Fibroblast of skin of back (primary cell): ENCODE measurements at places on chromosomes 3 and 15.

- peak; percentile 22 for DNase-seq
Measured at GRCh38 chr15:84949845-84950569, 31.6 kb upstream of the PDE8A start.

DNA sequence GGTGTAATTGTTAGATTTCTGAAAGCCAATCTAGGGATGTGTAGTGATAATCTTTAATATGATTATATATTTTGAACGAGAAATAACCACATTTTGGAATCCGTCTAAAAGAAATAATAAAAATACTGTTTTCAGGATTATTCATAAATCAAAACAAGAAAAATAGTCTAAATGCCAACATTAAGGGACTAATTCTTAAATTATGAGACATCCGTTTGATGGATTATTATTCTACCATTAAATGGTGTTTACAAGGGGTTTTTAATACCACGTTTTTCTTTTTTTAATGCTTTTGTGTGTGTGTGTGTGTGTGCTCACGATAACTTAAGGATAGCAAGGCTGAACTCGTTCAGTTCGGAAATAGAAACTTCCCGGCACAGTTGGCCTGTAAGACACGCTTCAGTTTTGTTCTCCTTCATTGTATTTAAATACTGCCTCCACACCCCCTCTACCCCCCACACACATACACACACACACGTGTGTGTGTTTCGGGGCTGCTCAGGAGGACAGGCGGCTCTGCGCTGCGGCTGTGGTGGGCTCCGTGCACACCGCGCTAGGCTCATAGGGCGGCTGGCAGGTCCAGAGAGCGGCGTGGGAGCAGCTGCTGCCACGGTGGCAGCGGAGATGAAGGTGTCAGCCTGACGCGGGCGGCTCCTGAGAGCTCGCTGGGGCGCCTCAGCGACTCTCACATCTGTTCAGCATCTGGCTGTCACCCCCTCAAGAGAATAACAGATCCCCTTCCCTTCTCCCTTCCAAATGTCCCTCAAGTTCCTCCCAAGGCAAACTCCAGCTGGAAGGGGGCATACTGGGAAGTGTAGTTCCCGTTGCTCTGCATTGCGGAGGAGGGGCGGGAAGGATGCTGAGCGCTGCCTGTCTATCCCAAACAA is 23.0 kb upstream of the ANP32A start:
- peak; percentile 39 for DNase-seq

DNA sequence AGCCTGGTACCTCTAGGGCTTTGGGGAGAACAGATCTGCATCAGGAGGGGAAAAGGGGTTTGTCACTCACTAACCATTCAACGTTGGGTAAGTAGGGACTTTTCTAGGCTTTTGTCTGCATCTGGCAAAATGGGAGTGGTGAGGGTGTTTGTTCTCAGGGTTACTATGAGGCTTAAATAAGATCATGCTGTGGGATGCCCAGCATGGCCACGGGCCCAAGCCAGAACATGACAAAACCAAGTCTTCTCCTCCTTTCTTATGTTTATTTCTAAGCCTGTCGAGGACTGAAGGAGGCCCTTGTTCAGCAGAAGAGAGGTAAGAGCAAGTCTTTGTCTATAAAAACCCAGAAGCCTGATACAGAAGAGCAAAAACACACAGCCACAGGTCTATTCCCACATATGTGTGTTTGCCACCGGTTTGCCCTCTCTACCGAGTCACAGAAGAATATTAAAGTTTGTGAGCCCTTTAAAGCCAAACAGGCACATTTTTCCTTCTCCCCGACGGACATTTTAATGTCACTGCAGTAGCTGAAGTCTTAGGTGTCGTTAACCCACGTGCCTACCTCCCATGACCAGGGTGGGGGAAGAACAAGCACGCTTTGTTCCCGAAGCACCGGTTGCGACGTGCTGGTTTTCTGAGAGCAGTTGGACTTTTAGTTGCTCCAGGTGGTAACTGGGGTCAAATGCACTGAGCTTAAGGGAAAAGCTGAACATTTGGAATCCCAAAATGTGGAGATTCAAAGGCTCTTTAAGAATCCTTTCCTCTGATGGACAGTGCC is 72.1 kb downstream of the NOX5 start:
- DNase-seq = no peak

DNA sequence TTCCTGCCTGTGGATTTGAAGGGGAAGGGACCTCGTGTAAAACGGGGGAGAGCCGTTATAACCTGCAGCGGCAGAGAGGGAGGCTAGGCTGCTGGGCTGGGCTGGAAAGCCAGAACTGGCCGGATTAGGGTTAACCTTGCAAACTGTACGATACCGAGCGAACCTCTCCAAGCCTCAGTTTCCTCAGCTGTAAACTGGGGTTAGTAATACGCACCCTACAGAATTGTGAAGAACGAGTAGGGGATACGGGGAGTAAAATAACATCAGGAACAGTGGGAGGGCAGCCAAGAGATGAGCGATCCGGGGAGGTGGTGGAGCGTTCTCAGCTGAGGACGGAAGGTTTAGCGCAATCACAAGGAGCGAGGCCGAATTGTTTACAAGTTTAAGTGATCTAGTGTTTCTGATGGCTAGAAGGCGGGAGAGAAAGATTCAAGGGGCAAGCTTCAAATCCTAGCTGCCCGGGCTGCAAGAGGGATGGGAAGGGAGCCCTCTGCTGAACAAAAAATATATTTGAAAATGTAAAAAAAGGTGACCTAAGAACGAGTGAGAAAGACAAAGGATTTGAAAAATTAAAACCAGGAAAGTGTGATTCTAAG is 768 bp upstream of the SEMA5B start:
- peak; percentile 65 for DNase-seq

GRCh38 chr15:80099241-80099640 is 39.8 kb downstream of the ZFAND6 start:
- DNase-seq = peak; percentile 13

GRCh38 chr15:92118162-92118935 is 264.8 kb downstream of the SLCO3A1 start:
- no peak for DNase-seq

- no peak for DNase-seq
Measured at GRCh38 chr15:63448266-63448665, 56.1 kb upstream of the USP3 start.

- peak; percentile 67 for DNase-seq
Measured at GRCh38 chr15:71691458-71692417, 118.6 kb upstream of the NR2E3 start.

DNA sequence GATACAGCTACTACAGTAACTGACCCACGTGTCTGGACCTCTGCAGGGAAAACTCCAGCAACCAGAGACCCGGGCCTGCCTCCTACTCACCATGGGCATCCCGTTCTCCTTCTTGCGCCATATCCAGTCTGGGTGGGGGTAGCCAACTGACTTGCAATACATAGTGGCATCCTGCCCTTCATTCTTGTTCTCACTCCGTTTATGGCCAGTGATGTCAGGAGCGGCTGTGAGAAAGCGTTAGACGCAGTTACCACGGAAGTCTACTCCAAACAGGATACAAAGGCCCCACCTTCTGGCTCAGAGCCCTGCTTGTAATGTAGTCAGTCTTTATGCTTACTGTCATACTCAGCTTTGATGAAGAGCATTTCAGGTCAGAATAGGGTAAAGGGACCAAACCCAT is 59.6 kb downstream of the NPTN start:
- peak; percentile 30 for DNase-seq

GRCh38 chr3:189353988-189354889 is 182.5 kb downstream of the TPRG1 start:
- DNase-seq = no peak

DNA sequence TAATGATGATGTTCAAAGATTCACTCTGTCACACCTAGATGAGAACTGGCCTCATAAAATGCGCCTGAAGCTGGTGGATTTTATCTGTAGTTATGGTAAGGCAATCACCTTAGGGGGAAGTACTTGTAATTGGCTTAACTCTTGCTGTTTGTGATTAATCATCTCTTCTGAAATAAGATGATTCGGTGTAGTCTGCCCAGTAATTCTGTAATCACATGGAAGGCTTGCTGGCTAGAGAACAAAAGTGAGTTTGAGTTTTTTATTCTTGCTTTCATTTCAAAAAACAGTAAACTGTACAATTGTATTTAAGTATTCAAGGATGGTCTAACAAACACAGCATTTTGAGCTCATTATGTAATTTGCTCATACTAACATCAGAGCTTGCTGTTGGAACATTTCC is 72.1 kb downstream of the OTOL1 start:
- DNase-seq = no peak

DNA sequence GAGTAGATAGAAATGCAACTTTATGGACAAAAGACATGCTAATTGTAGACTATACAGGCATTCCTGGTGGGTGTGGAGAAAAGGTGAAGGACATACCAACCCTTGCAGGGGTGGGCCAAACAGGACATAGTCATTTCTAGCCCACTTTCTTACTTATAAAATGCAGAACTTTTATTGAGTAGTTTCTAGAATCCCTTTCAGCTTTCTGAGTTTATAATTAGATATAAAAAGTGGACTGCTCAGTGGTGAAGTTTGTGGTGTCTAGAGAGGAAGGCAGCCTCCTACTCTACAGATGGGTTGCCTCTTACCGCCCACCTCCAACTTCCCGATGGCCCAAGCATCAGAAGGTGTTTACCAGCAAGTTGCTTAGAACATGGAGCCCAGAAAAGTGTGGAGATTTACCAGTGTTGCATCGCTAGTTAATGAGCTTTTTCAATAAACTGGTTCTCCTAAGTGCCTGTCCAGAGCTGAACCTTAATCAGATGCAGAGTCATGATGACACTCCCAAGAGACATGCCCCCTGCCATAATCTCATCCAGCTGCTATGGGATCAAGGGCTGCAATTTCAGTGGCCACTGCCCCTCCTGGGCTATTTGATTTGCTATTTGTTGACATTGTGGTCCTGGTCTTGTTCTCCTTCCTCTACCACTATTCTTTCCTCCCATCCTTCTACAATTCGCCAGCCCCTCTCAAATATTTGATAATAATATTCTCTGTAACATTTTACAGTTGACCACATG is 77.5 kb upstream of the STRIT1 start:
- DNase-seq = no peak

DNA sequence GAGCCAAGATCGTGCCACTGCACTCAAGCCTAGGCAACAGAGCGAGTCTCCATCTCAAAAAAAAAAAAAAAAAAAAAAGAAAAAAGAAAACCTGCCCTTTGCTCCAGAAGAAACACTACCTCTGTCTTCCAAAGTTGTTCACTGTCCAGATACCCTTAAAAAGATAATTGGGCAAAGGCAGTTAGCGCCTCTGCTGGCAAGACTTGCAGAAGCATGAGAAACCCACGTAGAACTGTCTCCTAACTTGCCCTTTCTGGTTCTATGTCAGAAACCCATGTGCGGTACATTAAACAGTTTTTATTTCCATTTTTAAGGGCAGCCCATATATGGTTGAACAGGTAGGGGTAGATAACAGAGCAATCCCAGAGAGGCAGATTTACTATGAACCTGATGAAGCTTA is 1026.4 kb downstream of the ROBO2 start:
- DNase-seq = no peak

DNA sequence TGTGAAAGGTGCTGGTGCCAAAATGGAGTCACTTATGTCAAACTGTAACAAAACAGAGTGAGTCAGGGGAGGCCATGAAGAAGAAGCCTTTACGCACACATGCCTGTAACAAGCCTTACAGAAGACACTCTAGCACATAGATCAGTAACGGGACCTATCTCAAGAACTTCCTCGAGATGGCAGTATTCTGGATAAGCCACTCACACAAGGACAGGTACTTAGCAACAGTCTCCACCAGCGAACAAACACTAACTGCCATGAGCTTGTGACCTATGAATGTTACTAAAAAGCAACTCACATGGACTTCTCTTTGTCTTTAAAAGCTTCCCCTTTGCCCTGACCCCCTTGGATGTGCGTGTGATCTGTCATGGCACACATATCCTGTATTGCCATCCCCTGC is 235.1 kb downstream of the CD47 start:
- DNase-seq = peak; percentile 21

DNA sequence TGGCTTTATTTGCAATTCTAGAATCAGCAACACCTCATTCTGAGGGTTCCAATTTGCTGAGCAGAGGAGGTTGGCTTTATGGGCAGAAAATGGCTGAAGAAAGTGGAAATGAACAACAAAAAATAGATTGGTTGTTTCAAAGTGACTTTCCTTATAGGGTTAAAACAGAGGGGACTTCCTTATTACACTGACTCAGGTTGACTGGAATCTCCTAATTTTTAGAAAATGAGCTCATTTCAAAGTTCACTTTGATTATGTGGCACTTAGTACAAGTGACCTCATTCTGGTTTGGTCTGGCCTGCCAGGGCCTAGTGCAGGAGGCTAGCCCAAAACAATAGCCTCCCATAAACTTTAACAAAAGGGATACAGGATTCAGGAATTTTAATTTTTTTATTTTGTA is 41.4 kb downstream of the NFKBIZ start:
- DNase-seq = peak; percentile 88

DNA sequence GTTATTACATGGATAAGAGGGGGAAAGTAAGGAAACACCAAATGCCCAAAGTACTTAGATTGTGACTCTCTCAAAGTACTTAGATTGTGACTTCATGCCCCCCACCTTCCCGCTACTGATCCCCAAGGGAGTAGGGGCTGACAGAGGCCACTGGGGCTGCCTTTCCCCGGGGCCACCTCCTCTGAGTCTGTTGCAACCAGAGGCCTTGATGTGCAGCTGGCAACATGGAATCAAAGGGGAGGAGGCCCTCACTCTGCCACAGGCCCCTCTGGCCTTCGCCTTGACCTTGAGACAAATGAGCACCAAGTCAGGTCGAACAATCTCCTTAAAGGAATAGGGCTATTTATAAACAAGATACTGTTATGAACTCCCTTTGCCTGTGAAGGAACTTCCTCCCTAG is 62.5 kb downstream of the LRTM1 start:
- DNase-seq = no peak

- DNase-seq = peak; percentile 85
Measured at GRCh38 chr3:156818890-156819289, 7.3 kb upstream of the LEKR1 start.

- DNase-seq = peak; percentile 86
Measured at GRCh38 chr15:85607842-85608241, 186.9 kb downstream of the KLHL25 start.

- no peak for DNase-seq
Measured at GRCh38 chr15:48898032-48898431, 20.1 kb downstream of the EID1 start.

DNA sequence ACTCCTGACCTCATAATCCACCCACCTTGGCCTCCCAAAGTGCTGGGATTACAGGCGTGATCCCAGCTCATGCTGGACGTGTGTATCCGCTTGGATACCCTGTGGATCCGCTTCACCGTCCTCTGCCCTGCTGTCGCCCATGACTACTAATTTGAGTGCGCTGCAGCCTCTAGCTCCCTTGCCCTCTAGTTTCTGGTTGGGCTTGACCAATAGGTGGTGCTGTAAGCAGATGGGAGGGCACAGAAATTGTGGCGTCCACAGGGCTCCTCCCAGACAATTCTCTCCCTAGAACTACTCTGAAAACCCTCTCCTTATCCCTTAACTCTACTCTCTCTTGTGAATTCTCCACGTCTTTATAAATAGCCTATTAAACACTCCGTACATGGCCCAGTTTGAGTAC is 36.2 kb downstream of the ZPLD1 start:
- no peak for DNase-seq

- no peak for DNase-seq
Measured at GRCh38 chr3:194326192-194326967, 24.7 kb downstream of the CPN2 start.

DNA sequence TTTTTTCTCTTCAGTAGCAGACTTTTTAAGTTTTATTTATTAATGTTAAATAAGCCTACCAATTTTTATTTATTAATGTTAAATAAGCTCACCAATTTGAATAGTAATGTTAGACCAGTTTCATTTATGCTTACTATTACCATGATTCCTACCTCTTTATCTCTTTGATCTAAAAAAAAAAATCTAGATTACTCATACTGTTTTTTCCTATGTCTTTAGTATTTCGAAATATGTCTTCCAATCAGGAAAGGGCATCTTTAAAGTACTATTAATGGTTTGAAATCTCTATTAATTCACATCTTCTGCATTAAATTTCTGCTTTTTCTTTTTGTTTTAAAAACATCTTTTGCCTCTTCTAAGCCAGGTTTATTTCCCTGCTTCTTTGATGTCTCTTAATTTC is 27.5 kb upstream of the MAPKBP1 start:
- no peak for DNase-seq
